ENCODE measurements at places on chromosomes 4 and X.

- DNase-seq = no peak
Observed at GRCh38 chrX:154657226-154657805, 3.9 kb upstream of the CTAG2 start.

- no peak for DNase-seq
Observed at GRCh38 chr4:143184217-143184502, 557 bp upstream of the USP38 start.

DNA sequence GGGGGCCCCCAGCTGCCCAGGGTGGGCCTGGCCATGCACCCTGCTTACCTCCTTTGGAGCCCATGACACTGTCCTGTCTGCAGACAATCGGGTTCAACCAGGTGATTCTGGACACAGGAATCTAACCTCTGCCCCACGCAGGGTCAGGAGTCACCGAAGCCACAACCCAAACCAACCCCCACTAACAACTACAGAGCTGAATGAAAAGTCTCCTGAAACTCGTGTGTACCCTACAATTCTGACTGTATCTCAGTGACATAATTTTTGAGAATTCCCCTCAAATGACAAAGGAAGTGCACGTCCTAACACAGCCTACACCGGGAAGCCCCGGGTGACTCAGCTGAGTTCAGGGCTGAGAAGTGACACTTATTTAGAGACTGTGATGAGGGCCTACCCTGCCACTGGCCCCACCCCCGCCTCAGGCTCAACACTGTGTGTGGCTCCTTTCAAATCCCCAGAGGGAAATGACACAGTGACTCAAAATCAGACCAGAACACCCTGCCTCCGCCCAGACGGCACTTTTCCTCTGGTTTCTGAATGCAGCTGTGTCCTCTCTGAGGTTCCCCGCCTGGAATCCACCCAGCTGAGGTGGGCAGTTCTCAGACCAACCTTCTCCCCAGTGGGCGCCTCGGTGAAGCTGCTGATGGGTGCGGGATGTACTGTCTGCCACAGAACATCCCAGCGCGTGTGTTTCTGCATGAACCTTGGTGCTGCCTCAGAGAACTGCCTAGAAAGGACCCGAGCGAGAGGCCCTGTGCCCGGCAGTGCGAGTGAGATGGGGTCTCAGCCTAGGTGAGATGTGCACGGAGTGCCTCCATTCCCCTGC, 9.9 kb downstream of the TNIP2 start:
- DNase-seq = peak; percentile 88

GRCh38 chr4:40923316-40924095, 173.8 kb downstream of the NSUN7 start:
- DNase-seq = no peak

GRCh38 chr4:182975806-182976205, 58.6 kb upstream of the DCTD start:
- no peak for DNase-seq

GRCh38 chr4:113384600-113384999, 335.1 kb downstream of the ANK2 start:
- no peak for DNase-seq

- DNase-seq = no peak
Observed at GRCh38 chr4:6109842-6110560, 90.3 kb downstream of the JAKMIP1 start.

DNA sequence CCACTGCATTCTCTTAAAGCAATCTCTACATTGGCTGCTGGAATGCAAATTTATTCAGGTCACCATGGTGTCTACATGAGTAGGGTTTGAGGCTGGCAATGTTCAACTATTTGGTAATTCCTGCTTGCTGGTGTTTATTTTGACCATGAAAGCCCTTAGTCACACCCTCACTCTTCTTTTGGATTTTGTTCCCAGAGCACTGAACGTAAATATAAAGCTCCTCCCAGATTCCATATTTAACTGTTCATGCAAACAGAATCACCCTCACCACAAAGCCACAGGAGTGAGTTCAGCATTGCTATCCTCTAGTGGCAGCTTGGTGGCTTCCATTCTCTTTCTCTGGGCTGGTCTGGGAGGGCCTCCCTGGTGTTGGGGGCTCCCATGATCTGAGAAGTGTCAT, 82.8 kb downstream of the LNX1 start:
- DNase-seq = no peak

- no peak for DNase-seq
Observed at GRCh38 chr4:7937006-7937405, 2.7 kb downstream of the AFAP1 start.

DNA sequence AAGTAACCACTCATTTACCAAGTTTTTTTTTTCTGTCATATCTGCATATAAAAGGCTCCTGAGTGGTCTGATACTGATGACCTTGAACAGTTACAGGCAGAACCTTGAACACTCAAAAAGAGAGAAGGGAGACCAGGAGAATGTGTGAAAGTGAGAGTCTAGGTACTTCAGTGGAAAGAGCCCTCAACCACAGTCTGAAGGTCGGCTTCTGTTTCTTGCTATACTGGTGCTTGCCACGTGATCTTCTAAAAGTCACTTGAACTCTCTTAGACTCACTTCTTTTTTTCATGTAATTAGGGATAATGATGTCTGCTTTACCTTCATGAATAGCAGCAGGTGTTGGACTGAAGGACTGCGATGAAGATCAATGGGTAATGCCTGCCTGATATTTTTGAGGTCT, 22.8 kb downstream of the GABRB1 start:
- no peak for DNase-seq

- no peak for DNase-seq
Observed at GRCh38 chr4:119314356-119314755, 7.6 kb downstream of the FABP2 start.

GRCh38 chr4:181007751-181008150, 1235.5 kb upstream of the TENM3 start:
- no peak for DNase-seq

- DNase-seq = no peak
Observed at GRCh38 chrX:25650216-25650820, 487.8 kb upstream of the MAGEB18 start.

DNA sequence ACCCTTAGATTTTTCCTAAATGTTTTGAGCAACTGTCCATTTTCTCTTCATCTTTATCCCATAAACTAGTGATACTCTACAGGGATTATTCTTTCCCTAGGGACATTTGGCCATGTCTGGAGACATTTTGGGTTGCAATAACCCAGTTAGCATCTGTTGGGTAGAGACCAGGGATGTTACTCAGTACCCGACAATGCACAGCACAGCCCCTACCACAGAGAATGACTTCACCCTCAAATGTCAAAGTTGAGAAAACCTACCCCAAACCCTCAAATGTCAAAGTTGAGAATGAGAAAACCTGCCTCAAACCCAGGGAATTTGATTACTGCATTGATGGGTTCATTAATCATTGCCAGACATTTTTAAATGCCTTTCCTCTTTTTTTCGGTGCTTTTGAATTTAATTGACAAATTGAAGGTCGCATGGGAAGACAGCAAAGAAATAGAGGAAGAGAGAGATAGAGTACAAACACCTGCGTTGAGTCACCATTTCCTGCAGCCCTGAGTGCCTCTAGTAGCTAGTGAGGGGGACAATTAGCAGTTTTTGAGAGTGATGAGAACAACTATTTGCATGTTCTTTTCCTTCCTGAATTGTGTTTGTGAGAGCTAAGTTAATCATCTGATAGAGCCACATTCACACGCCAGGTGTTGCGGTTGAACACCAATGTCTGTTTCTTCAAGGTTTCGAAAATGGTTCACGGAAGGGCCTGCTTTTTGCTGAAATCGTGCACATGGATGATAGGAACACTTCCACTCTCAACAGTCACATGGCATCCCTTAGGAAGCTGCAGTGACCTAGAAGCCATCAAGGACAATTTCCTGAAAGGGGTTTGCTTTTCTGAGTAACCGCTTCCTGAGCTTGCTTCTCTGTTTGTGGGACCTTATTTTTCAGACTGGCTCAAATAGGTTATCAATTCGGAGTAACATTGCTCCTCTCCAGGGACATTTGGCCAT, 203.9 kb upstream of the VCX3A start:
- no peak for DNase-seq

DNA sequence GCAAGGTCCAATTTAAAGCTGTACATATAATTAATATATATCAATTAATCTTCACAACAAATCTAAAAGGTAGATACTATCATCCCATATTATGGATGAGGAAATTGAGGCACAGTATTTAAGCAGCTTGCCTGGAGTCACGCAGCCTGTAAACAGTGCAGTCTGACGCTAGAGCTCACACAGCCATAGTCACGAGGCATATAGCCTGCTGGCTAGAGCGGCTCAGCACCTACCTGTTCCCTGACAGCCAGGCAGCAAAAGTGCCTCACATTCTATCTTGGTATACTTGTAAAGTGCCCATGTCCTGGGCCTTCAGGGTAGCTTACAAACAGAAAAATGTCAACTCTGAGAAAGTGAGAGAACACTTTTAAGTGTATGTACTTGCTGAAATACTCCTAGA, 222.6 kb upstream of the NEIL3 start:
- no peak for DNase-seq

DNA sequence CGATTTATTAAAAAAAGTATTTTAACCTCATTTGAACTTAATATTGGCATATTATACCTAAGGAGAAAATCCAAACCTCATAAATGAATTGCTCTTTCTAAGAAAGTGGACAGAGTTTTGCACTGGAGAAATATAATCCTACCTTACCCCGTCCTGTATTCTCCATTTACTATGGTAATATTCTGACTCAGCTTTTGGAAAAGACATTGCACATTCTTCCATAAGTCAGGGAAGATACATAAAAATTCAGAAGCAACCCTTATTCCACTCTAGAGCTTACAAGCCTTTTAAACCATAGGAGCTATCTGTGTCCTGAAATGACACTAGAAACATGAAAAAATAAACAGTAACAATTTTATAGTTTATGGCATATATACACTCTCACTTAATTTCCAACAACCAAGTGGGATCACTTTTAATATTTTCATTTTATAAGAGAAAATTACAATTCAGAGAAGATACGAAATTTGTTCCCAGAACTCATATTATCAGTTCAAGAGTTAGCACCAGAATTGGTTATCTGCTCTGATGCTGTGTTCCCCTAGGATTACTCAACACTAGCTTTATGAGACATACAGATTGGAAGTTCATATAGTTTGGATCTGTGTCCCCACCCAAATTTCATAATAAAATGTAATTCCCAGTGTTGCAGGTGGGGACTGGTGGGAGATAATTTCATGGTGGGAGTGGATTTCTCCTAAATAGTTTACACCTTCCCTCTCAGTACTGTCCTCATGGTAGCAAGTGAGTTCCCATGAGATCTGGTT, 359.4 kb downstream of the ARAP2 start:
- DNase-seq = no peak
